Osteocyte (in vitro differentiated cells): ENCODE measurements at places on chromosomes 2 and 18. TPM values are rescaled to one million over a fixed set of nuclear protein-coding genes. Genes with fewer than 3 reads are reported as not detected.
A peak's percentile ranks its signal among the peaks of the same experiment; 100 is the strongest.

- no peaks in the 10 kb centered on the region for H3K27me3 ChIP-seq
- peaks cover 4% of the 10 kb centered on the region for H3K36me3 ChIP-seq
- H3K4me1 ChIP-seq = peaks cover 55% of the 10 kb centered on the region
- H3K4me3 ChIP-seq = no peak overlapping the region
- H3K27ac ChIP-seq = peak overlapping the region; percentile 69
- no peak for DNase-seq
These were observed 175.2 kb upstream of the SPATS2L start for GRCh38 chr2:200131307-200131706.

- no peaks in the 10 kb centered on the region for H3K27me3 ChIP-seq
- no peak for DNase-seq
- no peak overlapping the region for H3K27ac ChIP-seq
- H3K4me3 ChIP-seq = no peak overlapping the region
- H3K4me1 ChIP-seq = peaks cover 5% of the 10 kb centered on the region
These were observed 309.8 kb downstream of the ERBB4 start for GRCh38 chr2:212228743-212229171.

- H3K36me3 ChIP-seq = no peaks in the 10 kb centered on the region
- DNase-seq = no peak
- no peak overlapping the region for H3K4me3 ChIP-seq
- no peak overlapping the region for H3K27ac ChIP-seq
These were observed 14.9 kb upstream of the SLC39A10 start for GRCh38 chr2:195642027-195642678.

DNA sequence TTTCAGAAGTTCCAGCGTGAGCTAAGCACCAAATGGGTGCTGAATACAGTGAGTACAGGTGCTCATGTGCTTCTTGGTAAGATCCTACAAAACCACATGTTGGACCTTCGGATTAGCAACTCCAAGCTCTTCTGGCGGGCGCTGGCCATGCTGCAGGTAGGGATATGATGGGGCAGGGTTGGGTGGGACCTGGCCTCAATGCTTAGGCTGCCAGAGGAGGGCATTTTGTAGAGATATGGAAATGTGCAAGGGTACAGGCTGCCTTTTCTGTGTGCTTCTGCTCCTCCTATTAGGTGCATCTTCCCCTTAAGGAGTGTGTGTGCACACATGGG lies 22.1 kb downstream of the GCKR start:
- no peaks in the 10 kb centered on the region for H3K4me1 ChIP-seq
- DNase-seq = no peak
- no peaks in the 10 kb centered on the region for H3K36me3 ChIP-seq
- peaks cover 40% of the 10 kb centered on the region for H3K27me3 ChIP-seq

DNA sequence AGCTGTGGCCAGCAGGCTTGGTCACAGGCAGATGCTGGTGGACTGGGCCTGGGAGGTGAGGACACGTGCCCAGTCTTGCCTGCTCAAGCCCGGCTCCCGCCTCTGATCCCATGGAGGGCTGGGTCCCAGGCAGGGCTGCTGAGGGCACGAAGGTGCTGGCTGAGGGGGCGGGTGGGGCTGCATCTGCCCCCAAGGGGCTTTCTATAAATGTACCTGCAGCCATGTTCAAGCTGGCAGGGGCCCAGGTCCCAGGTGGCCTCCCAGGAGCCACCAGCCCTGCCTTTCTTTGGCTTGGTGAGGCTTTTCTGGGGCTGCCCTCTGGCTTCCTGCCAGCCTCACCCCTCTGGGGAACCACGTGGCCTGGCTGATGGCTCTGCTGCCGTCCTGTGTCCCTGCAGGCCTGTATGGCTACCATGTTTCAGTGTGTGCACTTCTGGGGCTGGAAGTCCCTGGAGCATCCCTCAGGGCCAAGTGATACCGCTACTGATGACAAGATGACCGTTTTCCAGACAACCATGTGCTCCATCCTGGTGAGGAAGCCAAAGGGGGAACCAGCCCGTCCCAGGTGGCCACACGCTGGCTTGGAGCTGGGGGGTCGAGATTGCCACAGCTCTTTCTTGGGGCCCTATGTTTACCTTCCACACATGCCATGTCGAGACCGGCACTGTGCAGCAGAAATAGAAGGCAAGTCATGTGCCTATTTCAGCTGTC lies 23.2 kb downstream of the HJURP start:
- H3K27me3 ChIP-seq = no peaks in the 10 kb centered on the region
- no peak overlapping the region for H3K4me3 ChIP-seq
- peaks cover 8% of the 10 kb centered on the region for H3K4me1 ChIP-seq

DNA sequence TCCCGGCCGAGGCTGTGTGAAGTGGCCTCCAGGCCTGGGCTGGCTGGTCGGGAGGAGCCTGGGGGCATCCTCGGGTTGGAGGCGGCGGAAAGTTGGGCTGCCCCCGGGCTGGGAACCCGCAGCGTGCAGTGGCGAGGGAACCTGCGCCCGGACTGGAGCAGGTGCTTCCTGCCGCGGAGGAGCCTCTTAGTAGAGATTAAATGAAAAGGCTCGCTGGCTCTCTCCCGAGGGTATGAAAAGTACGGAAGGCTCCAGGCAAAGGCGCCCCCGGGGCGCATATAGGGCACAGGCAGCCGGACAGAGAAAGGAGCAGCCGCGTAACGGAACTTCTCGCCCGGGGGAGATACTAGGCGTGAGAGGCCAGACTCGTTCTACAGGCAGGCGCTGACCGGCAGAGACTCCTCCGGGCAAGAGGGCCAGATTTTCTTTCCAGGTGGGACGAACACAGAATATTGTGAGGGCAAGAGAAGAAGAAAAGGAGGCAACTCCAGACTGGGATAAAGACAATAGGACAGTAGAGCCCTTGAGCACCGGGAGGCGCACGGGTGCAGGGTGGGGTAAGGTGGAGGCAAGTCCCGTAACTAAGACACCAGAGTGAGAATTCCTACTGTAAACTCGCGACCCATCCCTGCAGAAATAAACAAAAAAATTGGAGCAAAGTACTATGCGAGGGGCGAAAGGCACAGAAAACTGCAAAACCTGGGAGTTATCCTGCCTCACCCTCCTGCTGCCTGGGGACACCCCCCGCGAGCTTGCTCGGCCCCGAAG lies 816 bp downstream of the CDH2 start:
- H3K27ac ChIP-seq = peak overlapping the region; percentile 85
- DNase-seq = no peak
- no peaks in the 10 kb centered on the region for H3K27me3 ChIP-seq

GRCh38 chr2:9347411-9347881 lies 75.9 kb downstream of the ITGB1BP1 start:
- peaks cover 39% of the 10 kb centered on the region for H3K36me3 ChIP-seq
- peak overlapping the region; percentile 31 for H3K27ac ChIP-seq
- DNase-seq = no peak
- no peaks in the 10 kb centered on the region for H3K4me1 ChIP-seq

- H3K4me1 ChIP-seq = peaks cover 3% of the 10 kb centered on the region
- no peaks in the 10 kb centered on the region for H3K27me3 ChIP-seq
- DNase-seq = no peak
- no peak overlapping the region for H3K27ac ChIP-seq
- peaks cover 34% of the 10 kb centered on the region for H3K36me3 ChIP-seq
These were observed 69.1 kb downstream of the COA5 start for GRCh38 chr2:98539056-98539735.

DNA sequence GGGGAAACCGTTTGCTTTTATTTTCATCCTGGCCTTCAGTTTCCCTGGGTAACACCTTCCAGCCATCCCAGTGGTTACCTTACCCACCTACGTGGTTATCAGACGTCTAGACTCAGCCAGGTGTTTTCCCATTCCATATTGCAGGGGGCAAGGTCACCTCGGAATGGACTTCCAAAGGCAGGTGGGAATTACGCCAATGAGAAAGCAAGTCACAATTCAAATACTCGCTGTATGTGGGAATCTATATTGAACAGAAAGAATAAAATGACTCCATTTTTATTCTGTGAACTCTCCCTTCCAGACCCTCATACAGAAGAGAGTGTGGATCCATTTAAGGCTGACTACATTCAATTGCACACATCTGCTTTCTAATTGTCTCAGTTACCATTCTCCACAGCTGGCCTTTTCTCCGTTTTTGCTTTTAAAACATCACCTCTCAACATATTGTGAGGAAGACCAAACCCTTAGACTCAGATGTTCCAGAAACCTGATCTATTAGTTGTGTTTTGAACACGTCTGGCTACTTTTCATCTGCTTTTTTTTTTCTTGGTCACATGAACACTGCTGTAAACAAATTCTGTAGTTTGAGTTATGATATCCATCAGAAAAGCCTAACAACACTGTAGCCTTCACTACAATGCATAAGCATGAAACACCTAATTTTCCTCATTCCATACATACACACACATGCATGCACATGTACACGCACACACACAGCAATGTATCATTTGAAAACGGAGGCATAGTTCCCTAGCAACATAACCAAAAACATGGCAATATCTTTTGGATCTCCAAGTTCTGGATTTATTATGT lies 59.8 kb downstream of the BCL2 start:
- H3K4me1 ChIP-seq = no peaks in the 10 kb centered on the region
- no peaks in the 10 kb centered on the region for H3K36me3 ChIP-seq

- H3K27me3 ChIP-seq = no peaks in the 10 kb centered on the region
- H3K4me1 ChIP-seq = peaks cover 27% of the 10 kb centered on the region
- H3K27ac ChIP-seq = no peak overlapping the region
- no peak for DNase-seq
- peaks cover 25% of the 10 kb centered on the region for H3K36me3 ChIP-seq
These were observed 76.6 kb downstream of the TLK1 start for GRCh38 chr2:171084128-171084527.

GRCh38 chr2:139940686-139941085 lies 1160.5 kb upstream of the NXPH2 start:
- no peaks in the 10 kb centered on the region for H3K36me3 ChIP-seq
- H3K27me3 ChIP-seq = no peaks in the 10 kb centered on the region
- H3K27ac ChIP-seq = no peak overlapping the region
- H3K4me3 ChIP-seq = no peak overlapping the region

- DNase-seq = no peak
- H3K27ac ChIP-seq = no peak overlapping the region
- H3K4me1 ChIP-seq = no peaks in the 10 kb centered on the region
These were observed 171.3 kb downstream of the DLGAP1 start for GRCh38 chr18:4283746-4284291.

DNA sequence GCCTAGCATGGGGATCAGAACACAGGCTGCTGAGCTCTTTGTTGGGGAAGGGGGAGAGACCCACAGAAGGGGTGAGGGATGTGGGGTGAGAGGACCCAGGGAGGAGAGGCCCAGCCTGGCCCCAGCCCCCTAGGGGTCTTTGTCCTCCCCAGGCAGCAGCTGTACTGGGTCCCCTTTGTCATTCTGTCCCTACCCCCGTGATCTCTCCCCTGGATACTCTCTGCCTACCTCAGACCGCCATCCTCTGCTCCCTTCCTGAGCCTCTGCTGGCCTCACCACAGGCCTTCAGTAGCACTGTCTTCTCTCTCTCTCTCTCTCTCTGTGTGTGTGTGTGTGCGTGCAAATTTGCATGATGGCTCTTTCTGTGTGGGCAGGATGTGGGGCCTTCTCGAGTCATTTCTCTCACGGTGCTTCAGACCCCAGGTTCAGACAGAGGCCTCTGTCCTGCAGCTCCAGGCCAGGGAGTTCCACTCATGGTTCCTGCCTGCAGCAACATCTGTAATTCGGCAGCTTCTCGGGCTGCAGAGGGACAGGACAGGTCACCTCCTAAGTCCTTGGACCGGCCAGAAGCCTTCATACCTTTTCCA lies 1.4 kb downstream of the PSD4 start:
- no peak for DNase-seq
- no peak overlapping the region for H3K4me3 ChIP-seq
- H3K4me1 ChIP-seq = no peaks in the 10 kb centered on the region
- H3K36me3 ChIP-seq = no peaks in the 10 kb centered on the region
- H3K27ac ChIP-seq = no peak overlapping the region

DNA sequence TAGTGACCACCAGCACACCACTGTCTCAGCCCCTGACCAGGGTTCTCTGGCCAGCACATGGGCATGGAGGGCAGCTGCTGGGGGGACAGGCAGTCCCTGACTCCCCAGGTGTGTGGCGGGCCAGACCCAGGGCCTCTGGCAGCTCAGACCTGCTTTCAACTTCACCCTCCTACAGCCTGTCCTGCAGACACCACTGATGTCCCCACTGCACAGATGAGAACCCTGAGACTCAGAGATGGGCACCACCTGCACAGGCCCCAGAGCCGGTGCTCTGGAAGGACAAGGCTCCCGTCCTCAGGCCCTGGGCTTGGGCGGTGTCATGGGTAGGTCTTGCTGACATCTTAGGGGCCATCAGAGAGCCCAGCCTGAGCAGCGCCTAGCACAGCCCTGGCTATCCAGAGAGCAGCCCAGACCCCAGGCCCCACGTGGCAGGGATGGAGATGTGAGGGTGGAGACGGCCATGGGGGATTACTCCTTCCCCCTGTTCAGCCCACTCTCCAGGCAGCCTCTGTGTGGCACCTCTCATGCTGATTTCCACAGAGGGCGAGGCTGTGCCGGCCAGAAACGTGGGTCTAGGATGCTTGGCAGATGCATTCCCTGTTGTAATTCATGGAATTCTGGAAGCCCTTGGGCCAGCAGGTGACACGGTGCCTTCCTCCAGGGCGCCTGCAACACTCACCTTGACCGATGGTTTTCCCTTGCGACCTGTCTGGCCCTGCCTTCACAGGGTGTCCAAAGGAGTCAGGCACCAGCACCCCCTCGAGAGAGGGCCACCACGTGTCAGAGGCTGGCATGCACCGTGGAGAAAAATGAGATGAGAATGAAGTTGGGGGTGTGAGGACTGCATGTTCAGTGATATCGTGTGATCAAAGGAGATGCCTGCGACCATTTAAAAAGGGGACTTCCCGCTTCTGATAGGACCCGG lies 61.2 kb upstream of the GLI2 start:
- no peaks in the 10 kb centered on the region for H3K4me1 ChIP-seq
- DNase-seq = no peak
- H3K27me3 ChIP-seq = peaks cover 60% of the 10 kb centered on the region
- no peak overlapping the region for H3K4me3 ChIP-seq

DNA sequence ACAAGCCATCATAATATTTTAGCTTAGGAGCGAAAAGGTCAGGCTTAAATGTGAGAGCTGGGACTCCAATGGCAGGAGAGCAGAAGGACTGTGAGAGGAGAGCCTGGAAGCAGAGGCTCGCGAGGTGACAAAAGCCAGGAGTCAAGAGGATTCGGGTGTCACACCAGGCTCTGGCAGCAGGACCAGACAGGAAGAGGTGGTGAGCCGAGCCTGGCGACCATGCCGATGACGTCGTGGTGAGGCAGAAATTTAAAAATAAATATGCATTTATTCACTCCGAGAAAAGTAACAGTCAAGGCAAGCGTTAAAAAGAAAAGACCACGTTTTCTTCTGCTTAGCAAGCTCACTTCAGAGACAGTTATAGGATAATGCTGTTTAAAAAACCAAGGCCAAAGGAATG lies 31.3 kb upstream of the ZNF236 start:
- H3K4me1 ChIP-seq = no peaks in the 10 kb centered on the region
- H3K4me3 ChIP-seq = no peak overlapping the region
- H3K27me3 ChIP-seq = peaks cover 5% of the 10 kb centered on the region

The APOB gene
- 0.21 and 0.24 TPM in 2 replicates for total RNA-seq

The CYBRD1 gene
- total RNA-seq = 140 and 148 TPM in 2 replicates

The RNF125 gene
- 0.13 and 0.29 TPM in 2 replicates for total RNA-seq

The TEKT4 gene
- not detected in 2 replicates for total RNA-seq

The LCT gene
- total RNA-seq = not detected in 2 replicates

The CCBE1 gene
- 22.8 and 30.9 TPM in 2 replicates for total RNA-seq
